ENCODE measurements at places on chromosomes 4 and X.

GRCh38 chrX:104707572-104707971 lies 141.6 kb downstream of the IL1RAPL2 start:
- no peak for DNase-seq

- DNase-seq = no peak
These were observed 72.6 kb upstream of the TRIM2 start for GRCh38 chr4:153131596-153131995.

DNA sequence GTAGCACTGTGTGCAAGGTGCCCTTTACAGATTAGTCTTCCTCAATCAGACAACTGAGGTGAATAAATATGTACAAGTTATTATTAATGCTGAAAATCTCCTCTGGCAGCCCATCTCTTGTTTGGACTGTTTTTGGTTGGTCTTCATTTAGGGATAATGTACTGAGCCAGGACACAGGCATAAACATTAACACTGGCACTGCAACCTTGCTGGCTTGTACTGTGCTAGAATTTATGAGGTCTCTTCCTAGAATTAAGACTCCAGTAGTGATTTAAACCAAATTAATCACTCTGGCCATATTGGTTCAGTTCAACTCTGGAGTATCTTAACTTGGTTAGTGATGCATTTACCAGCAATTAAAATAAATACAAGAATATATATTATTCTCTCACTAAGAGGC lies 244.7 kb upstream of the GK2 start:
- no peak for DNase-seq

- no peak for DNase-seq
These were observed 40.9 kb downstream of the NEK1 start for GRCh38 chr4:169571435-169571834.

GRCh38 chr4:179307297-179308136 lies 1865.3 kb upstream of the AGA start:
- DNase-seq = no peak

GRCh38 chr4:139763205-139763604 lies 97.6 kb downstream of the MGST2 start:
- no peak for DNase-seq

DNA sequence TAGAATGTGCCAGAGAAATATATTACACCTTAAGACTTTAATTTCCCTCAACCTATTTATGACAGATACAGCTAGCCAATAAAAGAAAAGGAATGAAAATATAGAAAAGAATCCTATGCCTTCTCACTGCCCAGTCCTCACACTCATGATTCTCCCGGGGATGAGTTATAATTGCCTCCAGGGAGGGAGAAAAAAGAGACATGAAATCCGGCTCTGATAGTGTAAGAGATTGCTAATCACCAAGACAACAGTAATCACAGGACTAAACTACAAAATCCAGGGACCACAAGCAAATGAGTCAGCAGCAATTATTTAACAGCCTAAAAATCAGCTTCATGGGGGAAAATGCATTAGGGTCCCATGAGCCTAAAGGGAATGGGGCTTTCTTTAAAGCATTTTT lies 95.9 kb upstream of the DUSP21 start:
- no peak for DNase-seq

- peak; percentile 58 for DNase-seq
These were observed 31.5 kb downstream of the BLOC1S4 start for GRCh38 chr4:6747294-6748051.

GRCh38 chrX:42490111-42490510 lies 287.9 kb downstream of the PPP1R2C start:
- no peak for DNase-seq

DNA sequence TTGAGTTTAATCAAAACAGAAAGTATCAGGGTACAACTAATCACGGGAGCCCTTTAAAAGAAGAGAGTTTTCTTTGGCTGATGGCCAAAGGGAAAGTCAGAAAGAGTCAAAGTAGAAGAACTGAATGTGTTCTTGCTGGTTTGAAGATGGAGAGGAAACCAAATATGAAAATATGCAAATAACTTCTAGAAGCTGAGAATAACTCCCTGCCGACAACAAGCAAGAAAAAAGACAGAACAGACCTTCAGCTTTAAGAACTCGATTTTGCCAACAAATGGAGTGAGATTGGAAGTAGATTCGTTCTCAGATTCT lies 903.8 kb downstream of the STIM2 start:
- DNase-seq = no peak

DNA sequence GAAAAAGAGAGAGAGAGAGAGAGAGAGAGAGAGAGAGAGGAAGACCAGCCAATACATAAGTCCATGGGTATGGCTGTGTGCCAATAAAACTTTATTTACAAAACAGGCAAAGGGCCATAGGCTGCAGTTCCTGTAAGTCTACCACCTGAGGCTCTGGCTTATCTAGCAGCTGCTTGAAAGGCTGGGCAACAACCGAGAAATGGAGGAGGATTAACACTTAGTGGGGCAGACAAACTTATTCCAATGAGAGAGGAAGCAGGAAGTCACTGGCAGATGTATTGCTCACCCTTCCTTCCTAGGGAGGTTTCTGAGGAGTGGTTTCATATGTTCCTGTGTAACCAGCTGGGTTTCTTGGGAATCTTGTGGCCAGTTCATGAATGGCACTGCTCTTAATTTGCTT lies 4.7 kb upstream of the GPR143 start:
- DNase-seq = no peak

GRCh38 chr4:106289737-106290136 lies 26.3 kb downstream of the TBCK start:
- no peak for DNase-seq

DNA sequence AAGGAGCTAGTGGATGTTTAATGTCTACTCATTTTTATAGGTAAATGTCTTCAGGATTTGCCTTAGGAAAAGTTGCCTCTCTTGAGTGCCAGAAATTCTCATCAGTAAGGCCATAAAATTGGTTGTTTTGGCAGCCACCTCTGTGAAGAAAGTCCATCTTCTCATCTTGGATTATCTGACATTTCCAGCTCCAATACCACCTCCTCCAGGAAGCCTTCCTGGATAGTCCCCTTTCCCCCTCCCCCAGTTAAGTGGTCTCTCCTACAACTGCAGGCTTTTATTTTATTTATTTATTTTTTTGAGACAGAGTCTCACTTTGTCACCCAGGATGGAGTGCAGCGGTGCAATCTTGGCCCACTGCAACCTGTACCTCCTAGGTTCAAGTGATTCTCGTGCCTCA lies 87.1 kb downstream of the PPP2R2C start:
- DNase-seq = no peak

DNA sequence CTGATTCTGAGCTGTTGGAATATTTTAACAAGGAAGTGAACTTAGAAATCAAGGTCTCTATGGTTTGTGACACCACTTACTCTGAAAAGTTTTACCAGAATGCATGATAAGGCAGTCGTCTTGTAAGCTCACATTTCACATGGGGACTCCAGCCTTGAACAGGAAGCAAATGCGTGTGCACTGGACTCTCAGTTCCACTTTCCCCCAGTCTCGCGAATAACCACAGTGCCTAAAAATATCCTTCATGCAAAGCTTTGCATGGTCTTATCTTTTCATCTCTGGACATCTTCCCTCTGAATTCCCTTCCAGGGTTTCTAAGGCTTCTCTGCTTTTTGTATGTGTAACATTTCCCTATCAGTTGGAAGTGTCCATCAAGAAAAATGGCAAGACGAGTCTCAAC lies 581.8 kb downstream of the NLGN4X start:
- DNase-seq = no peak

GRCh38 chr4:1969928-1970723 lies 38.6 kb downstream of the NELFA start:
- no peak for DNase-seq

DNA sequence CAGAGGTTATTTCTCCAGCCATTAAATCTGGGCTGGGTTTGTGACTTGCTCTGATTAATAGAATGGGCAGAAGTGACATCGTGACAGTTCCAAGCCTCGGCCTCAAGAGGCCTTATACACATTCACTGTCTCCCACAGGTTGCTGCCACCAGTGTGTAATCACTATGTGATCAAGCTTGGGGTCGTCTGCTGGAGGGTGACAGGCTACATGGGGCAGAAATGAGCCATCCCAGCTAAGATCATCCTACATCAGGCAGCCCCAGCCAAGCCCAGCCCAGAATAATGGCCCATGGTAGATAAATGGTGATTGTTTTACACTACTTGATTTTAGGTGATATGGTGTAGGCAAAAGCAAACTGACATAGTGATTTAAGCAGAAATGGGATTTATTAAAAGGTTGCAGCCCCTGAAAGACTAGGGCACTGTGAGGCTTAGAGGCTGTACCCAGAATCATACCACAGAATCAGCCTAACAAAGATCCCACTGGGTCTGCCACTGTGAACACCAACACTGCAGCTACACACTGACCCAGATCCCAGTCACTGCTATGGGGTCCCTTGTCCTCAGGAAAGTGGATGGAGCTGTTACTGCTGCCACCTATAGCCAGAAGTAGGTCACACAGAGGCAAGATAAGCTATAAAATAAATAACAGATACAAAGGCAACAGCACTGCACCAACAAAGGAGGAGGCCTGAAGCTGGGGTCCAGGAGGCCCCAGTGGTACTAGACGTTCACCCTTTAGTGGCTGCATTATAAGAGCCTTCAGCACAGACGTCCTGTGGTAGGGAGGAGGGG lies 159.6 kb upstream of the RBPJ start:
- no peak for DNase-seq

DNA sequence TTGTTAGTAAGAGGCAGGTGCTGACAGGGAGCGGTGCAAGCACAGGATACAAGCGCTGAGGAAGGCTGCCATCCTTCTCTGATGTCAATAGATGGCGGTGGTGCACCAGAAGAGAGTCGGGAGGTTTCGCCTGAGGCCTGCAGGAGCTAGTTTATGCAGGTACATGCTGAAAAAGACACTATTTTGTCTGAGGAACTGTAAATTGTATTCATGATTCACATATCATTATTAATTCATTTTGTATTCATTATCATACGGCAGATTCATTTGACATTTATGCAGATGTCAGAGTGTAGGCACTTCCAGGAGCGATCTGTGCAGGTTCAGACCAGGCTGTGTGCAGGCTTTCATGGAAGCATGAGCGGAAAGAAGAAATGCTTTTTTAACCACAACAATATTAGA lies 824.0 kb downstream of the STIM2 start:
- peak; percentile 69 for DNase-seq

GRCh38 chr4:21447301-21448054 lies 501.1 kb downstream of the KCNIP4 start:
- no peak for DNase-seq

DNA sequence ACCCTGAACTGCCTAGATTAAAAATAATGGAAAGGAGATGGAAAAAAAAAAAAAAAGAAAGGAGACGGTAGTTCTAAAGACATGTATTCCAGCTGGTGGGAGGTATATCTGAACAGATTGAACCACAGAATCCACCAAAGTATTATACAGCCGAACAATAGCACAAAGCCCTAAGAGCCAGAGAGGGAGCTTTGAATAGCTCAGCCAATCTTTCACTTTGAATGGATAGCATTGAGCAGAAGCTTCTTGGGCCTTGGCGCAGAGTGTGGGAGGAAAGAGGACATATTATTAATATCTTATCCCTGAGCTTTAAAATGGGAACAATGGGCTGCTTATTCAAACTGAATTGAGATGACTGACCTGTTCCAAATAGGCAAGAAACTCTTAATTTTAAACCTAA lies 147.8 kb upstream of the PAQR3 start:
- DNase-seq = no peak

GRCh38 chr4:600850-601515 lies 24.4 kb upstream of the PDE6B start:
- DNase-seq = no peak

DNA sequence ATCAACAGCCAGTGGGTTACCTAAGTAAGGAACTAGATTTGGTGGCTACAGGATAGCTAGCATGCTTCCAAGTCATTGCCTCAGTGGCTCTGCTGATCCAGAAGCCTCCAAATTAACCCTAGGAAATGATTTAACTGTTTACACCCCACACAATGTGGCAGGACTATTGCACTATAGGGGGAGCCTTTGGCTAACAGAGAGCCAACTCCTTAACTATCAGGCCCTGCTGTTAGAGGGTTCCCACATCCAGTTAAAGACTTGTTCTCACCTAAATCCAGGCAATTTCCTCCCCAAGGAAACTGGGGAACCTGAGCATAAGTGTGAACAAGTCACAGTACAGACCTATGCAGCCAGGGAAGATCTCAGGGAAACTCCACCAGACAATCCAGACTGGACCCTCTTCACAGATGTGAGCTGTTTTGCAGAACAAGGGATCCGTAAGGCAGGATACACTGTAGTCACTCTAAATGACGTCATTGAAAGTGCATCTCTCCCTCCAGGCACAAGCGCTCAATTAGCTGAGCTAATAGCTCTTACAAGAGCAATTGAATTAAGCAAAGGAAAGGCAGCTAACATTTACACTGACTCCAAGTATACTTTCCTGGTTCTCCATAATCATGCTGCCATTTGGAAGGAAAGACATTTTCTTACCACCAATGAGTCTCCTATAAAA lies 185.3 kb upstream of the SPOCK3 start:
- no peak for DNase-seq

GRCh38 chrX:138866643-138867042 lies 155.1 kb upstream of the FGF13 start:
- DNase-seq = no peak

DNA sequence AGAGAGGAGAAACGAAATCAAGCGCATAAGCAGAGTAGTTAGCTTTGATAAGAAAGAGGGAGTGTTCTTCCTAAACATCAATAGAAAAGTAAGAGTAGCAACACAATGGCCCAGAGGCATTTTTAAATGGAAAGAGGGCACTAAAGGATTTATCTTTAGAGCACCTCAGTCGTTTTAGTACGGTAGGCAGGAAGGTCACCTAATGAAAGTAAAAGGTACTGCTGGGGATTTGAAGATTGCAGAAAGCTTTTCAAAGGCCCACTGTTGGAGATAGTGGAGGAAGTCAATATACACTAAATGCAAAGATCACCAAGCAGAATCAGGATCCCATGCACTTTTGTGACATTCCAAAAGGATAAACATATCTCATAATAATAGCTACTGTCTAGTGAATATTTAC lies 667.7 kb upstream of the GRID2 start:
- DNase-seq = no peak

- no peak for DNase-seq
These were observed 7.6 kb upstream of the TLR2 start for GRCh38 chr4:153676486-153676885.

- DNase-seq = no peak
These were observed 336.7 kb upstream of the GNPDA2 start for GRCh38 chr4:45062935-45063545.

GRCh38 chr4:6365545-6366086 lies 96.0 kb downstream of the WFS1 start:
- no peak for DNase-seq

GRCh38 chrX:129544780-129545179 lies 4.7 kb downstream of the OCRL start:
- no peak for DNase-seq

GRCh38 chr4:65973186-65973585 lies 302.9 kb upstream of the EPHA5 start:
- no peak for DNase-seq

DNA sequence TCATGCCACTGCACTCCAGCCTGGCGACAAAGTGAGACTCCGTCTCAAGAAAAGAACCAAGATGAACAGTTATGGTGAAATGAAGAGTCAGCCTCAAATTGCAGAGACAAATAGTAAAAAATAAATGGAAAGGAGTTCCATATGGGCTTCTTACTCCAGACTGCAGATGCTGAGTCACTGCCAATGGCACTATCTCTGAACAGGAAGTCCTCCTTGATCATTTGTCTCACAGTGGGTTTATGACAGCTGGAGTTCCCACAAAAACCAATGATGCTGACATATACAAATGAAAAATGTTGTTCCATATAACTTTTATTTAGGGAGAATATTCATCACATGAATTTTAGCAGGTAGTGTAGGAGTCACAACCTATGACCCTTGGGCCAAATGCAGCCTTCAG lies 631.6 kb downstream of the PCDH18 start:
- no peak for DNase-seq

All from femur (tissue), 1 donor.